EH (cell line): ENCODE measurements at places on chromosomes 2 and 18.
A peak's percentile ranks its signal among the peaks of the same experiment; 100 is the strongest.

GRCh38 chr2:30656079-30656478 lies 151.2 kb downstream of the CAPN13 start:
- peak; percentile 65 for DNase-seq

GRCh38 chr2:226726546-226726945 lies 73.1 kb downstream of the IRS1 start:
- peak; percentile 63 for DNase-seq

- no peak for DNase-seq
Observed at GRCh38 chr2:22290302-22290701, 1094.7 kb upstream of the KLHL29 start.

GRCh38 chr2:135149251-135149650 lies 97.2 kb downstream of the RAB3GAP1 start:
- peak; percentile 57 for DNase-seq

DNA sequence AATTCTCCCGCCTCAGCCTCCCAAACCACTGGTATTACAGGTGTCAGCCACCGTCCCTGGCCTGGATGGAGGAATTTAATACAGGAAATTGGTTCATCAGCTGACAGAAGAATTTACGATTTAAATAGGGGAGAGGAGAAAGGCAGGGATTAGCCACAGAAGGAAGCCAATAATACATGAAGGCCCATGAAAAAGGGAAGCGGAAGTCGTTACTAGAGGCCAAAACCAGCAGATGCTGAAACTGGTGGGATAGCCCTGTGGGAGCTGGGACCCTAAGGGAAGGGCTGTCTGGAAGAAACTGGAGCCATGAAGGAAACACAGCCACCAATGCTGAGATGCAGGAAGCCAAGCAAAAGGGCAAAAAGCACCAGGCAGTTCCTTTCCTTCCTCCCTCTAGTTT lies 163.7 kb upstream of the RMP24 start:
- DNase-seq, result no peak

DNA sequence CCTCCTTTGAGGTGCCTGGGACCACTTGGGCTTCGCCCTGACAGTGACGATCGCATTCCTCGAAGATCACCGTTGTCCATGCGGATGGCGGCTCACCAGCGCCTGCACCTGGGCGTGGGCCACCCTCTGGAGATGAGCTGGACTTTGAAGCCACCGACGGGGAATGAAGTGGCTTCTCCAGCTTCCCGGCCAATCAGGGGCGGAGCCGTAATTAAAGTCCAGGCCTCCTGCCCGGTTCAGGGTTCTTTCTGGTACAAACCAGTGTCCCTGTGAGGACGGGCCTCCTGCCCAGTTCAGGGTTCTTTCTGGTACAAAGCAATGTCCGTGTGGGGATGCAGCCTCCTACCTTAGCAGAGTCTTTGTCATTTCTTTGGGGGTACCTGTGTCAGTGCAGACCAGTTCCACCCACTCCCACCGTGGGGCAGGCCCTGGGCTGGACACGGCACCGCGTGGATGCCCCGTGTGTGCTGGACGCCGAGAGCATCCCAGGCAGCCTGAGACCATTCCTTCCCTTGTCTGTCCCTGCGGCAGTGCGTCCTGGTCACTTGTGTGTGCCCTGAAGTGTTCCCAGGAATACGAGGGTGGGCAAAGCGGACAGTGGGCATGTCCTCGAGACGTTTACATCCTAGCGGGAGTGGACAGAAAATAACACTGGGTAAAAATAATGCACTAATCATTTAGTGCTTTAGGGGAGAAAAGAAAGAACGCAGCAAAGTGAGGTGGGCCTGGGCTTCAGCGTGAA lies 55.0 kb downstream of the KCNG2 start:
- DNase-seq, result no peak

GRCh38 chr18:59892123-59892522 lies 7.7 kb upstream of the PMAIP1 start:
- no peak for DNase-seq

GRCh38 chr2:3170792-3171455 lies 206.7 kb downstream of the EIPR1 start:
- no peak for DNase-seq
